ENCODE measurements at places on chromosomes 1 and 21.
A peak's percentile ranks its signal among the peaks of the same experiment; 100 is the strongest.

DNA sequence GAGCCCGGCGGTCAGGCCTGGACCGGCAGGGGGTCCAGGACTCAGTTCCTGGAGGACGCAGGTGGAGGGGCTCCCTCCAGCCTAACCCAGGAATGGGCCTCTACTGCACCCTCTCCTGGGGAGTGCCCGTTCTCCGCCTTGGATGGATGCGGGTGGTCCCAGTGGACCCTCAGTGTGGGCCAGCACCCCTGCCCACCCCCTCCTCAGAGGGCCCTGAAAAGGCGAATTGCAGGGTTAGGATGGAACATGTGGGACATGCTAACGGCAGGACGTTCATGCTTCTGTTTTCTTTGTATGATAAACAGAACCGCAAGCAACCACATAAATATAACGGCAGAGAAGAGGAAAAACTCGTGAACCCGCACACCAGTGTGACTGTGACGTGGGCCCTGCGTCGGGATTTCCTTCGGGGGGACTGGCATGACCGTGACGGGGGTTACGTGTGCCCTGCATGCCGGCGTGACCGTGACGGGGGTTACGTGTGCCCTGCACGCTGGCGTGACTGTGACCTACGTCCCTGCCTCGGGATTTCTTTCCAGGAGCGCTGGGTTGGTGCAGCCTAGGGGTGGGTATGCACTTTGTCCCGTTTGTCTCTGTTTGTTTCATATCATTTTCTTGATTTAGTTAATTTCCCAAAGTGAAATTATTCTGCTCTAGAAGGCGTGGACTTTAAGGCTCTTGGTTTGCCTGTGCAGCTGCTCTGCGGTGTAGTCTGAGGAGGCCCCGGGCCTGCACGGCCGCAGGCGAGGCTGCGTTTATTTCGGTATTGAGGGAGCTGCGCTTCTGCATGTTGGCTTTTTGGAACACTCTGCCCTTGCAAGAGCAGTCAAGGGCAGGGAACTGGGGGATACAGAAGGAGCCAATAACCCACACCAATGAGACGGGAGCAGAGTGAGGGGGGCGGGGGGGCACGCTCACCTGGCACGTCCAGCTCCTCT lies 3.1 kb downstream of the FTCD start:
- H3K4me1 ChIP-seq: no peaks in the 10 kb centered on the region
- no peak for DNase-seq
- H3K27ac ChIP-seq: no peak overlapping the region
- H3K4me3 ChIP-seq: no peak overlapping the region
- peaks cover 56% of the 10 kb centered on the region for H3K27me3 ChIP-seq

- no peaks in the 10 kb centered on the region for H3K36me3 ChIP-seq
- H3K4me1 ChIP-seq: peaks cover 4% of the 10 kb centered on the region
- no peak for DNase-seq
- H3K27ac ChIP-seq: no peak overlapping the region
- no peaks in the 10 kb centered on the region for H3K27me3 ChIP-seq
These were observed 4.0 kb downstream of the CHI3L1 start for GRCh38 chr1:203182387-203182953.

DNA sequence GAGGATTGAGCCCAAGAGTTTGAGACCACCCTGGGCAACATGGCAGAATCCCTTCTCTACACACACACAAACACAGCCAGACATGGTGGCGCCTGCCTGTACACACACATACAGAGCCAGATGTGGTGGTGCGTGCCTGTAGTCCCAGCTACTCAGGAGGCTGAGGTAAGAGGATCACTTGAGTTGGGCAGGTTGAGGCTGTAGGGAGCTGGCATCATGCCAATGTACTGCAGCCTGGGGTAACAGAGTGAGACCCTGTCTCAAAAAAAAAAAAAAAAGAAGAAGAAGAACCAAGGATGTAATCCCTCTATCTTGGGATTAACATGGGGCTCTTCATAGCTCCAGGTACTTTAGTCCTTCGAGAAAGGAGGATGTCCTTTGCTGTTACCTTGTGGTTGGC lies 29.4 kb upstream of the PIGV start:
- no peaks in the 10 kb centered on the region for H3K27me3 ChIP-seq
- H3K36me3 ChIP-seq: peaks cover 30% of the 10 kb centered on the region
- no peak for DNase-seq
- H3K4me3 ChIP-seq: no peak overlapping the region
- no peaks in the 10 kb centered on the region for H3K4me1 ChIP-seq
- H3K27ac ChIP-seq: no peak overlapping the region

DNA sequence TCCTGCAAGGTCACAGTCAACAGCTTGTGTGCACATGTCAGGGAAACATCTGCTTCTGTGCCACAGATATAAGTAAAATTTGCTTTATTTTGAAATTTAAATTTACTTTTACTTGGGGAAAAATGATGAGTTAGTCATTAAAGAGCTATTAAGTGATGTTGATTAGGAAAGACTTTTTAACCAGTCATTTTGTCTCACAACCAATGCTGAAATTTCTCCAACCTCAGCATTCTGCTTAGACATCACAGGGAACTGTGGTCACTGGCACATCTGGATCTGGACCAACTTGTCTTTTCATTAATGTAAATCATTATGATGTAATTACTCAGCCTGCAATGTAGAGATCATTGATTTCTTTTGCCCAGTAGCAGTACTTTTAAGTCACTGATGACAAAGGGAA lies 301.0 kb downstream of the TTLL7 start:
- no peaks in the 10 kb centered on the region for H3K27me3 ChIP-seq
- no peak for DNase-seq
- H3K27ac ChIP-seq: no peak overlapping the region
- H3K36me3 ChIP-seq: no peaks in the 10 kb centered on the region
- H3K4me1 ChIP-seq: no peaks in the 10 kb centered on the region

GRCh38 chr1:3629561-3630160 lies 4.8 kb downstream of the TPRG1L start:
- DNase-seq: peak; percentile 67
- peak overlapping the region; percentile 62 for H3K27ac ChIP-seq
- 0 out of 2 replicates have a peak, but pooled peaks cover 3% of the 10 kb centered on the region for H3K36me3 ChIP-seq
- H3K4me1 ChIP-seq: peaks cover 34% of the 10 kb centered on the region
- H3K27me3 ChIP-seq: no peaks in the 10 kb centered on the region
- peak overlapping the region; percentile 11 for H3K4me3 ChIP-seq

DNA sequence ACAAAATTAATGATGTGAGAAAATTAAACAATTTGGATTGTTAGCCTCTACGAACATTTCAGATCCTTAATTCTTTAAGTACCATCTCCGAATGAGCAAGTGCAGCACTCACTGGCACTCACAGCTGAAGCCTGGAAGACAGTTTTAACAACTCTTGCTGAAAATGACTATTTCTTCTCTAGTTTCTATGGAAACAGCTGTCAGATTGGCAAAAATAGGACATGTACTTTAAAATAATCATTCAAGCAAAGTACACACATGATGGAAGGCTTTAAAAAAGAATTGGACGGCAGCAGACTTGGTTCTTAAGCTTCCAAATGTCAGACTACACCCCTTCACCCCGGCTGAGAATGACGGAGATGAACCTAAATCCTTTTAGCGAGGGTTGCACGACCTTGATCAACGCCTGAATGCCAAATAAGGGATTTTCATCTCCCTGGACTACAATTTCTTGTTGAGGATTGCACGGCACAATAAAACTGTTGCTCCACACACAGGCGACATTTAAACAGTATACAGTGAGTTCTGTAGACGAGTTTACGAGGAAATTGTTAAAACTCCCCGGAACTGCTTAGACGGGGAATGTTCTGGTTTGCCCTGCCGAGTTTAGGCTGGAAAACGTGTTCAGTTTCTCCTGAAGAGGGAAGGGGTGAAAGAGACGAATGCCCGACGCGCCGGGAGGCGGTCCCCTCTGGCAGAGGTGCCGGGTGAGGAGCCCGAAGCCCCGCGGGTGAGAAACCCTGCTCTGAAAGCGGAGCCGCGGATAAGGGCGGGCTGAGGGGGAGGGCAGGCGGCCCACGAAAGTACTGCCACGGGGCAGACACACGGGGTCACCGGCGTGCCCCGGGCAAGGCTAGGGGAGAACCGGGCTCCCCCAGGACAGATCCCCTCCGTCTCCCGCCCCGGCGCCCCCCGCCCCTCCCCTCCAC lies 671 bp downstream of the OMA1 start:
- no peaks in the 10 kb centered on the region for H3K36me3 ChIP-seq
- no peaks in the 10 kb centered on the region for H3K27me3 ChIP-seq
- peak; percentile 70 for DNase-seq
- peak overlapping the region; percentile 84 for H3K27ac ChIP-seq
- peaks cover 5% of the 10 kb centered on the region for H3K4me1 ChIP-seq

DNA sequence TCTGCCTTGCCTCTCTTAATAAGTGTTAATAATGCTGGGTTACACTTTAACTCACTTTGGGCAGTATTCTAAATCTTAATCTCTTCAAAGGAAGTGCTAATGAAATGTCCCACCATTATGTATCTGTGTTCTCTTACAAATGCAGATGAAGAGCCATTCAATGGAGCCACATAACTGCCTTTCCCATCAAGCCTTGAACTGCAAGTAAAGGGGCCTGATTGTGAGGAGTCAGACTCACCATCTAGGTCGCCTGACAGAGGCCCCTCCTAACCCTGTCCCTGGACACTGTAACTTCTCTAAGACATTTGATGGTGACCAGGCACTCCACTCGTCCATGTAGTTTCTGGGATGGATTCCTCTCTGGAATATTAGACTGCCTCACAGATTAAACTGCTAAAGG lies 329.4 kb downstream of the KIF26B start:
- no peak overlapping the region for H3K27ac ChIP-seq
- H3K27me3 ChIP-seq: no peaks in the 10 kb centered on the region
- no peaks in the 10 kb centered on the region for H3K36me3 ChIP-seq
- no peak for DNase-seq
- H3K4me3 ChIP-seq: no peak overlapping the region

DNA sequence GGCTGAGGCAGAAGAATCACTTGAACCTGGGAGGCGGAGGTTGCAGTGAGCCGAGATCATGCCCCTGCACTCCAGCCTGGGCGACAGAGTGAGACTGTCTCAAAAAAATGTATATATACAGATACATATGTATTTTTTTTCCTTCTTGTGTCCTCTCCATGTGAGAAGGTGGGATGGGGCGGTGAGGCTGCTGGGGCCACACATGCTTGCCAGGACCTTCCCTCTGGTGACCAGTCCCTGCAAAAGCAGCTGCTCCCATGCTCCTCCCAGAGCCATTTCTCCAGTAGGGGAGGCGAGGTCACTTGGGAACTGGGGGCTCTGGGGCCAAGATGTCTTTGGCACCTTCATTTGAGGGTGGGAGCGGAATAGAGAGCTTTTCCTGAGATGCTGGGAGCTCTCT lies 74.9 kb downstream of the PIK3CD start:
- H3K36me3 ChIP-seq: no peaks in the 10 kb centered on the region
- no peaks in the 10 kb centered on the region for H3K27me3 ChIP-seq
- no peak overlapping the region for H3K27ac ChIP-seq
- H3K4me3 ChIP-seq: no peak overlapping the region
- DNase-seq: no peak

- no peak overlapping the region for H3K4me3 ChIP-seq
- no peak overlapping the region for H3K27ac ChIP-seq
- H3K27me3 ChIP-seq: no peaks in the 10 kb centered on the region
- no peaks in the 10 kb centered on the region for H3K36me3 ChIP-seq
These were observed 339.2 kb upstream of the KAZN start for GRCh38 chr1:14259191-14259757.

DNA sequence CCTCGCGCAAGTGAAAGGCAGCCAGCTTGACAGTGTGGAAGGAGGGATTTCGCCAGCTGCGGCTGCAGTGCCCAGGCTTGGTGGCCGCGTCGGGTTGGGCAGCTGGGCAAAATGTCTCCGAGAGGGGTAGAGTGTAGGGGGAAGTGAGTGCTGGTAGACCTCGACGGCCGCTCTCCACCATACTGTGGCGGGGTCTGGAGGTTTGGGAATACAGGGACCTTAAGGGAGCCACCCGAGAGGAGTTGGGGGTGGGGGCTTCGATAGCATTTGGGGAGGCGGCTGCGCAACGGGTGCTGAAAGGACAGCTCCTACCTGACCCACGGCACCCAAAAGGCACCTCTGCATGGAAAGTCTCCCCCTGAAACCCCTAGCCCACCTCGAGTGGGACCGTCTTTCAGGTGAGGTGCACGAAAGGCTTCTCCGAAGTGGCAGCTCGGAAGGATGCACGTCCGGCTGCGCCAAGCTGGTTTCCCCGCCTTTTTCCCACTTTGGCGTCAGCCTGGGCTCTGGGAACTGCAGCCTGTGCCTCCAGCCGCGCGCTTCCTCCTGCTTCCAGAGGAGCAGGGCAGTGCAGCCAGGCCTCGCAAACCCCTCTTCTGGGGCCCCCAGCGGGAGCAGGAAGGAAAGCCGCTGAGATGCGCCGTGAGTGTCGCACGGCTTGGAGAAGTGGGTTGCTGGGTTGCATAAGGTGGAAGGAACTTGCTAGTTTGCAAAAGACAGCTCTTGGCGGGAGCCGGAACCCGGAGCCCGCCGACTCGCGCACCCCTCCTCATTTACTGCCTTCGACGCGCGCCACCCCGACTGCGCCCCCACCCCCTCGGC lies 531 bp upstream of the HMGN2 start:
- peak overlapping the region; percentile 98 for H3K27ac ChIP-seq
- H3K36me3 ChIP-seq: peaks cover 20% of the 10 kb centered on the region
- DNase-seq: peak; percentile 45
- peak overlapping the region; percentile 93 for H3K4me3 ChIP-seq
- peaks cover 21% of the 10 kb centered on the region for H3K4me1 ChIP-seq

GRCh38 chr1:239841631-239842030 lies 250.1 kb upstream of the FMN2 start:
- DNase-seq: no peak
- H3K4me1 ChIP-seq: peaks cover 15% of the 10 kb centered on the region

DNA sequence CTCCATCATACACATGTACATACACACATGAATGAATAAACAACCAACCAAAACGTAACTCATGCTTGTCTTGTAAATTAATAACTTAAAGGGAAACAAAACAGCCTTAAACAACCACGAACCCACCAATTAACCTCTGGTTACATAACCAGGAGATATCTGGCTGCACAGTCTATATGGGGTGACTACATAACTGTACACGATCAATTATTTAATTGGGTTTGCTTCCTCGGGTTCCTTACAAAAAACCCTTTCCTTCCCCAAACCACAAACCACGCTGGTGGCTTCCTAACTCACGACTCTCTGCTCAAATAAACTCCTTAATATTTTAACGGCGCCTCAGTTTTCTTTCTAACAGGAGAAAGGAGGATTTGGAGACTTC lies 744 bp downstream of the ZNF670 start:
- no peak overlapping the region for H3K27ac ChIP-seq
- peak overlapping the region; percentile 87 for H3K4me3 ChIP-seq
- H3K27me3 ChIP-seq: no peaks in the 10 kb centered on the region
- 0 out of 2 replicates have a peak, but pooled peaks cover 3% of the 10 kb centered on the region for H3K4me1 ChIP-seq
- no peaks in the 10 kb centered on the region for H3K36me3 ChIP-seq

Measured in MM.1S (cell line).